ENCODE measurements at places on chromosomes 5 and 9.

DNA sequence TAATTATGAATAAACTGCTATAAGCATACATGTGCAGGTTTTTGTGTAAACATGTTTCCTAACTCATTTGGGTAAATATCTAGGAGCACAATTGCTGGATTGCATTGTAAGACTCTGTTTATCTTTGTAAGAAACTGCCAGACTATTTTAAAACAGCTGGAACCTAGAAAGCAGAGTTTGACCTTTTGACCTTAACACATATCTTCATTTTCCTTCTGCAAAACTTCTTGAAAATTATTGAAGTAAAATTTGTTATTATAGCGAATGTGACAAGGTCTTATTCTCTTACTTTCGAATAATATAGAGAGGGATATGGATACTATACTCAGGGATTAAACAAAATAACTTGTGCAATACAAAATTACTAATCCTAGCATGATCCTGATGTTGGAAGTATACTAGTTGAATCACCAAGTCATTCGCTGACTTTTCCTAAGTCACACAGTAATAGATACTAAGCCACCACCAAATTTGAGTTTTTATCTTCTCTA is 3.2 kb upstream of the ANXA1 start:
- H3K27me3 ChIP-seq = no peaks in the 10 kb centered on the region
- no peak overlapping the region for H3K4me3 ChIP-seq
- H3K27ac ChIP-seq = no peak overlapping the region
- no peak for DNase-seq
- peaks cover 35% of the 10 kb centered on the region for H3K4me1 ChIP-seq

GRCh38 chr9:125663127-125663526 is 43.9 kb downstream of the MAPKAP1 start:
- H3K27me3 ChIP-seq = no peaks in the 10 kb centered on the region
- DNase-seq = no peak
- H3K4me1 ChIP-seq = peaks cover 10% of the 10 kb centered on the region
- H3K27ac ChIP-seq = no peak overlapping the region

GRCh38 chr9:2936221-2936620 is 92.3 kb upstream of the PUM3 start:
- no peaks in the 10 kb centered on the region for H3K36me3 ChIP-seq
- no peaks in the 10 kb centered on the region for H3K4me1 ChIP-seq

DNA sequence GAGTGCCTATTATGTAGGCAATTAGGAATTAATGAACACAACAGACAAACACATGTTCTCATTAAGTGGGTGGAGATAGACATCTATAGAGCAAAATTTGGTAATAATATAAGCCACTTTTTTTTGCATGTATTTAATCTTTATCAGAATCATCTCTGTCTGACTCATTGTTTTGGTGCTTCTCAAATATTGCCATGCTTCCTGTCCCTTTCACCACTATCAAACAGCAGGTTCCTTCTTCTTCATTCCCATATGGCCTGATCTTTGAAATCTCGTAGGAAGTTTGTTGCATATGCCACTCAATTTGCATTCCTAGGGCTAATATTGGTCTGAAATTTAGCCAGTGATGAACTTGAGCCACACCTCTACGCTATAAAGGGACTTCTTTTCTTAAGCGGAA is 128.9 kb upstream of the SPEF2 start:
- H3K27me3 ChIP-seq = no peaks in the 10 kb centered on the region
- no peaks in the 10 kb centered on the region for H3K4me1 ChIP-seq

GRCh38 chr9:75183306-75183705 is 95.0 kb downstream of the OSTF1 start:
- no peak overlapping the region for H3K4me3 ChIP-seq
- no peak for DNase-seq
- H3K27ac ChIP-seq = no peak overlapping the region

DNA sequence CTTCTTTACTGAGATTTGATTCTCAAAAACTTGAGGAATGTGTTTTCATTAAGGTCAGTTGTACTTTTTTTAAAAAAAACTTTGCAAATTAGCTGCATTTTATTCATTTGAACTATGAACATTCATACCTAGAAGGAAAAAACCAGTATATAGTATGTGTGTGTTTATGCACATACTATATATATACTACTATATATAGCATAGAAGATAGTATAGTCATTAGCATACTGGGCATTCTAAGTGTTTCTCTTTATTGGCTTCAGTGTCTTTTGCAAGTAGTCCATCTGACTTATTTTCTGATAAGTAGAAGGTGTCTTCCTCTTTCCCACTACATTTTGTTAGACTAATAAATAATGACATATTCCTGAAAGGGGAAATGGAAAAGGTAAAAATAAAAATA is 33.0 kb downstream of the ELOVL7 start:
- no peaks in the 10 kb centered on the region for H3K27me3 ChIP-seq
- H3K4me1 ChIP-seq = no peaks in the 10 kb centered on the region
- DNase-seq = no peak
- no peaks in the 10 kb centered on the region for H3K36me3 ChIP-seq

GRCh38 chr5:140855772-140856674 is at the start of gene PCDHA10:
Gene PCDHA10, plus strand, starts transcription at chr5:140855897. Its CDS starts 152 bp downstream, at chr5:140856049.
- no peak within 1 kb of the TSS for H3K27ac ChIP-seq
- DNase-seq = no peak
- H3K4me3 ChIP-seq = no peak within 1 kb of the TSS
- H3K36me3 ChIP-seq = no peaks in the 10 kb centered on the region
- no peaks in the 10 kb centered on the region for H3K4me1 ChIP-seq
- no peaks in the 10 kb centered on the region for H3K27me3 ChIP-seq

GRCh38 chr5:98880598-98880997 is 48.2 kb downstream of the CHD1 start:
- no peak for DNase-seq
- no peak overlapping the region for H3K27ac ChIP-seq
- peaks cover 48% of the 10 kb centered on the region for H3K36me3 ChIP-seq
- no peaks in the 10 kb centered on the region for H3K4me1 ChIP-seq

GRCh38 chr5:103829585-103829984 is 267.0 kb upstream of the NUDT12 start:
- H3K27me3 ChIP-seq = no peaks in the 10 kb centered on the region
- H3K27ac ChIP-seq = no peak overlapping the region
- DNase-seq = no peak
- H3K4me1 ChIP-seq = no peaks in the 10 kb centered on the region

DNA sequence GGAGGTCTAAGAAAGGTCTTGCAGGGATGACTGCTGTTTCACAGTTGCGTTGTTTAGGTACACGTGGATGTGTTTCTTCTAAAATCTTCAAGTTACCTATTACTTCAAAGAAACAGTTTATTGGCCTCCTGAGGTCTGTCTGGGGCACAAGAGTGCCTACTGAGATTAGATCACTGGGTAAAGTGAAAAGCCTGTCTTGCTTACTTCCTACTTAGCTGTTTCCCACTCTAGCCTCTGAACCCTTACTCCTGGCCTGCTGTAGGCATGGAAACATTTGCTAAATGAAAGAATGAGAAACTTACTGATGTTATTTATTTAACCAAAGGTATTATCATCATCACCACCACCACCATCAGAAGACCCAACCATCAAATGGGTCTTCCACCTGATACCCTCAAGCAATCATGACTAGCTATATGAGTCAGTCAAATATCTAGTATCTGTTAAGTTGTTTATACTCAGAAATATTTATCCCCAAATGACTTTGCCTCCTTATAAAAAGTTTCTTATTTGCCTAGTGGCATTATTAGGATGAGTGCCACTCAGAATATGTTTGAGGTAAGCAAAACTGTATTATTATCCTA is 92.5 kb downstream of the ELAVL2 start:
- DNase-seq = no peak
- no peak overlapping the region for H3K27ac ChIP-seq
- no peaks in the 10 kb centered on the region for H3K4me1 ChIP-seq
- H3K4me3 ChIP-seq = no peak overlapping the region
- H3K27me3 ChIP-seq = no peaks in the 10 kb centered on the region
- no peaks in the 10 kb centered on the region for H3K36me3 ChIP-seq

DNA sequence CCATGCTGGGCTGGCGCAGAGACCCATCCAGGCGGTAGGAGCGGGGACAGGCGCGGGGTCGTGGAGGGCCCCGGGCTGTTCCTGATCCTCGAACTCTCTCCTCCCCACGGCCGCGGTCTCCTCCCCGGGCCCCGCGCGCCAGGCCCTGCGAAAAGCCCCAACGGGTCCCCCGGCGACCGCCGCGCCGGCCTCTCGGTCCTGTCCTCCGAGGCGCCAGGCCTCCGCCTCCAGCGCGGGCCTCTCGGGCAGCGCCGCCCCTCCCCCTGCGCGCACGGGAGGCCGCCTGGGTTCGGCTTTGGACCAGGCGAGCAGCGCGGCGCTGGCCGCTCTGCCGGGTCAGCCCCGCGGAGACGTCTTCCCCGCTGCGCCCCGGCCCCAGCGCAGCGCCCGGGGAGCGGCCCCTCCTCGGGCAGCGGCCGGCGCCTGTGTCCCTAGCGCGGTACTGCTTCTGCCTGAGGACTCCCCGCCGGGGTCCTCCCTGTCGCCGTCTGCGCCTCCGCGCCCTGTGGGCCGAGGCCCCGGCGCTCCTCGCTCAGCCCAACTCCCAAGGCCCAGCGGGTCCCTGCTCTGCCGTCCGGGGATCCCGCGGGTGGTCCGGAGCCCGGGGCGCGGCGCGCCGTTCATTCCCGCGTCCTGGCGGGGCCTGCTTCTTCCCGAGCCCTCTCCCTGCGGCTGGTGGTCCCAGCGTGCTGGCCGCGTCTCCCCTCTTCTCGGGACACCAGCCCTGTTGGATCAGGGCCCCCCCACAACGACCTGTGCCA is 13.4 kb downstream of the COL23A1 start:
- DNase-seq = no peak
- H3K27ac ChIP-seq = no peak overlapping the region
- peaks cover 3% of the 10 kb centered on the region for H3K27me3 ChIP-seq

DNA sequence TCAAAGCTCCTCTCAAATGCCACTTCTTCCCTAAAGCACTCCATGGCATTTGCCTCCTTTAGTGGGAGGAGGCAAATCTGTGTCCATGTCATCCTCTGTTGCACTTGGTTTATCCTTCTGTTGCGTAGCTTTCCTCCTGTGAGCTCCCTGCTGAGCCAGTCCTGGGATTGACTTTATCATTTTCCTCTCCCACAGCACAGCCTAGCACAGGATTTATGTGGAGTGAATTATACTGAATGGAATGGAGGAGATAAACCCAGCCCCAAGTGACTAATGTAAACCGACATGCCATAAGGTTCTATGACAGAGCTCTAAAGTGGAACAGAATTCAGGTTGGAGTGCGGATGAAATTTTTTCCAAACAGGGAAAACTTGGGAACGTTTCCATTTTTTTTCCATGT is 26.4 kb upstream of the TOMM5 start:
- H3K27me3 ChIP-seq = no peaks in the 10 kb centered on the region
- no peak overlapping the region for H3K27ac ChIP-seq
- H3K36me3 ChIP-seq = no peaks in the 10 kb centered on the region

- H3K4me1 ChIP-seq = no peaks in the 10 kb centered on the region
- no peaks in the 10 kb centered on the region for H3K36me3 ChIP-seq
- DNase-seq = no peak
- H3K27ac ChIP-seq = no peak overlapping the region
- no peaks in the 10 kb centered on the region for H3K27me3 ChIP-seq
Measured at GRCh38 chr5:8839361-8840055, 706.4 kb downstream of the SEMA5A start.

DNA sequence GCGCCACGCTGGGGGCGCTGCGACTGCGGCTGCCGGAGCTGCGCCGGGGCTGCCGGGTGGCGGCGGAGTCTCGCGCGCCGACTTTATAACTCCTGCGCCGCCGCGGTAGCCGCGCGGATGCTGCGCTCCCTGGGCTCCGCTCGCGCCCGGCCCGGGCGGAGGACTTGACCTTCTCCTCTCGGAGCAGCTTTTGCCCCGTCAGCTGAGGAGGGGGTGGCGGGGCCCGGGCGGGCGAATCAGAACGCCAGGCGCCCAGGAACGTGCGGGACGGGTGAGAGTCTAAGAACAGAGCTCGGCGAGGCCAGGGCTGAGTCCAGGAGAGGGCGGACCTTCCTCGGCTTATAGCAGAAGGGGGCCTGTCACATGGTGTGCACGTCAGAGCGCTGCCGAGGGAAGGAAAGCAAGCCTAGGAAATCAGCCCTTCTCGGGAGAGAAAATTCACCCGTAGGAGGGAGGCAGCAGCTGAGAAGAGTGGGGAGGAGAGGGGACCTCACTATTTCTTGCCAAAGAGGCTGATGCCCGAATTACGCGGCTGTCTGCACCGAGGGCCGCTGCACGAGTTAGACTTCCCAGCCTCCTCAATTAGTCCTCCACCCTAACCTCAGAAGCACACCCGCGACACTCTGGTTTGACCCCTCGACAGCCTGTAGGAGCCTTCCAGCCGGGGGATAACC is at the start of gene FOXD1:
FOXD1 (minus strand) TSS at position 315 of the 674 bp plus-strand sequence. CDS start 415 bp downstream, outside the sequence.
- H3K27me3 ChIP-seq = peaks cover 82% of the 10 kb centered on the region
- H3K4me1 ChIP-seq = peaks cover 22% of the 10 kb centered on the region

DNA sequence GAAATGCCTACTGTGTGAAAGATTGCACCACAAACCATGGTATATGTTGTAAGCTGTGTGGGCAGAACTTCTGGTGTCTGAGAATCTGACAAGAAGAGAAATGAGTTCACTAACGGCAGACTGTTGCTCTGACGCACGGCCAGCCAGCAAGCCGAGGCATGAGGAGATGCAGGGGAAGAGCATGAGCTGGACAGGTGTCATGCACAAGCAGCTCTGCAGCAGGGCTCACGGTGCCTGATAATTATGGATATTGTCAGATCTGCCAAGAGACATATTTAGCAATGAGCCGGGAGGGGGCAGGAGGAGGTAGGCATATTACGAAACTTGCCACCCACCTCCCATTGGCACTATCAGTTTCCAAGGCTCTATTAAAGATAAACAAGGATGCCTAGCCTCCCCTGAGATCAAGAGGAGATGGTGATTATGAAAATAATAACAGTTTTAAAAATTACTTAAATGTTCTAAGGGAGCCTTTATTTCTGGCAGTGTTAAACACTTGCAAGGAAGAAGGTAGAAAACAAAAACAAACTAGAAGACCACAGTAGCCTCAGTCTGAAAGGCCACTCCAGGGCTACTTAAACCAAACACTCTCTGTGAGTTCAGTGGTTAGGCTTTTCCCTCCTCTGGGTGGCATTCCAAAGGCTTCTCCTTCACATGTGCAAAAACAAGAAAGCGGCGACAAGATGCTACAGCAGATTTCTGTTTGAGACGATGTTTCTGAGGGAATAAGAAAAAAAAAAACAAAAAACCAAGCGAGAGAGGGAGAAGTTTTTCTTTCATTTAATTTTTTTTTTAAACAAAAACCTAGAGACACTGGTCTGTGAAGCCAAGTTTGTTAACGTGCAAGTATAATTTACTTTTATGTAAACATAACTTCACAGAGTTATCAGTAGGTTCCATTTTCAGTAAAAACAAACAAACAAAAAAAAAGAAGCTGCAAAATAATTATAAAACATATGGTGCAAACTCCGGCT is 339.5 kb downstream of the BNC2 start:
- no peak overlapping the region for H3K27ac ChIP-seq
- H3K27me3 ChIP-seq = no peaks in the 10 kb centered on the region
- no peaks in the 10 kb centered on the region for H3K4me1 ChIP-seq
- no peaks in the 10 kb centered on the region for H3K36me3 ChIP-seq

Measured in CD4-positive, alpha-beta memory T cell (primary cell).